ENCODE measurements at places on chromosomes 7 and 10.

DNA sequence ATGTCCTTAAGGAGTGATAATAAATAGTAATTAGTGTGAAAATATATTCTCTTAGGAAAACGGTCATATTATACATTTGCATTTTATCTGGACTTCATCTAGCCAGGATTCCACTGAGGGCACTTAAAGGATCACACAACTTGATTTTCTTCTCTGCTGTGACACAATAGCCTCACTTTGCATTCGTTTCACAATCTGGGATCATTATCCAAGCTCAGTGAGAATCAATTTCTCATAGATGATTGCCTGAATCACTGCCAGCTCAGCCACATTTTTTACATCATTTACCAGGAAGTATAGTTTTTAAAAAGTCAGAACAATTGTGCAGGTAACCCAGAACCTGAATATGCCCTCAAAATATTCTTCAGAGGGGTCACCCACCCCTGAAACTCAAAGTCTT lies 68.9 kb downstream of the PTPRZ1 start:
- DNase-seq: no peak

DNA sequence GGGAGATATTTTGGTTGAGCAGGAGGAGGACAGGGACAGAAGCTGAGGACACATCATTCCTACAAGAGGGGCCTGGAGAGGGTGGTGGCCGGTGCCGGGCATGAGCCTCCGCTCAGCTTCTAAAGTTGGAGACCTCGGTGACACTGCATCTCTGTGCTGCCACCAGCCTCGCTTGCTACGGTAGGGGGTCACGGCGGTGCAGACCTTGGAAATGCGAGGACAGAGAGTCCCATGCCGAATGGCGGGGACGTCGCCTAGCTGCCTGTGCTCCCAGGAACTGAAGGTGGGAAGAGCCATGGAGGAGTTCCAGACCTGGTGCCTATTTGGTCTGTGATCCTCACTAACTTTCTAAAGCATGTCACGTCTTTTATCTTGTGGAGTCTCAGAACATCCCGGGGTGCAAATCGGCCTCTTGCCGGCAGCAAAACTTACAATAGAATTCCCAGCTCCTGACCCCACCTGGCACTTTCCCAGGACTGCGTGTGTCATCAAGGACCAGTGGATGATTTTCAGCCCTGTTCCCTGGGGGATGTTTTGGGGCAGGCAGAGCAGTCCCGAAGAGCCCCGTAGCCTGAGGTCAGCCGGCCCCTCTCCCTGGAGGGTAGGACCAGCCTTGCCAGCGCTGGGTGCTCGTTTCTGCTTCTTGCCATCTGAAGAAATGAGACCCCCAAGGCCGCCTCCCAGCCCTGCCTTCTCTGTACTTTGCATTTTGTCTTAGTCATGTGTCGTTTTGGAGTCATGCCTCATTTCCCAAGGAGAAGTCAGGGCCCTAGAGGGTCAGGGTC lies 205.8 kb upstream of the SHH start:
- DNase-seq: no peak

DNA sequence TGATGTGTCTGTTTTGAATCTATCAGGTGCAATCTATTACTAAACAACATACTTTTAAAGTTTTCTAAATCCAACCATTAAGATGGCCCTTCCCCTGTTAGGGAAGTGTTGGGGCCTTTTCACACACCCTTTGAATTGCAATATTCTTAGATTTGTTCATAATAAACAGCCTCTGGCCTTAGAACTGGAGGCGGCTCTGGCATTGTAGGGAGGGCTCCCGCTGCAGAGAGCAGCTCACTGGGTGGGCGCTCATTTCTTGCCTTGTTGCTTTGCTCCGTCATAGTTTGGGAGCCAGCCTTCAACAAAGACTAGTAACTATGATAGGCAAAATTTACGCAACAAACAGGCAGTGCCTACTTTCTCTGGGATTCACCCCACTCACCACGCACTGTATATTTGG lies 4.2 kb upstream of the HOXA10 start:
- peak; percentile 25 for DNase-seq

- peak; percentile 8 for DNase-seq
Observed at GRCh38 chr10:104711302-104711721, 70.2 kb downstream of the SORCS3 start.

DNA sequence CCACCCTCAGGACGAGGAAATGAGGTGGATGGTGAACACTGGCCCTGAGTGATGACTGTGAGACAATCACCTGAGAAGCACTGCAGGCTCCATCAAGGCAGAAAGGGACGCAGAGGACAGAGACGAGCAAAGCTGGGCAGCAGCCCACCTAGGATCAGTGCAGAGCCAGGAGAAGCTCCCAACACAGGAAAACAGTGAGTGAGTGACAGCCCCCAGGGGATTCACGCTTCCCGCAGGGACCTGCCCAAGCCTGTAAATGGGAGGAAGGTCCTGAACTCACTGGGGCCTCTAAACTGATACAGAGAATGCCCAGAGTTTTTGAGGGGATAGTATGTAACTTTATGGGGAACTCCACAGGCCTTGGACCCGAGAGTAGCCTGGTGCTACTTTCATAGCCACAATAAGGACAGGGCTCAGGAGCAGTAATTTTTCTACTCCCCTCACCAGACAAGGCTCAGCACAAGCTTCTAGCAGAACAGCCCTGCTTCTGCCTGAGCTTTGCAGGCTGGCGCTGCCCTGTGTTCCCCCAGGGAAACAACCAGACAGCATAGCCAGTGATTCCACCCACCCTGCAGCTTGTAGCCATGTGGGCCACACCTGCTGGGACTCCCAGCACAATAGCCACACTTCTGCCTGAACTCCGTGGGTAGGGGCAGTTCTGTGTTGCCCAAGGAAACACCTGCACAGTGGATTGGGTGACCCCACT lies 708.4 kb downstream of the POM121L12 start:
- DNase-seq: peak; percentile 15

GRCh38 chr10:62627983-62628382 lies 176.5 kb upstream of the ADO start:
- no peak for DNase-seq

- no peak for DNase-seq
Observed at GRCh38 chr10:3399756-3400155, 227.2 kb upstream of the PITRM1 start.

- DNase-seq: no peak
Observed at GRCh38 chr10:124645467-124646095, 98.6 kb downstream of the FAM53B start.

DNA sequence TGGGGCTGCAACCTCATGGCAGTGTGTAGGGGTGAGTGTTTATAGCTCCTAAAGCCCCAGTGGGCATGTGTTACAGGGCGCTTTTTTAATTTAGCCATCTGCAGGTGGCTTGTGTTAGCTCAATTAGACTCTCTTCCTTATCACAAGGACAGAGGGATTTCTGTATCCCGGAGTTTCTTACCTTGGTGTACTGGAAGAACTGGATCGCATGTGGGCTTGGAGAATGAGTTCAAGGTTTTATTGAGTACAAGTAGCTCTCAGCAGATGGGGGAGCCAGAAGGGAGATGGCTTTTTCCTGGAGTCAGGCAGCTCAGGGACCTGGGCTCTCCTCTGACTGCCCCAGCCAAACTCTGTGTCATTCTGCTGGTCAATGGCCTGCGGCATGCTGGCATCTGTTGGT lies 153.5 kb upstream of the C7orf33 start:
- DNase-seq: no peak

- no peak for DNase-seq
Observed at GRCh38 chr7:17489961-17490360, 191.5 kb downstream of the AHR start.

- DNase-seq: no peak
Observed at GRCh38 chr7:12570168-12570533, 369 bp upstream of the SCIN start.

DNA sequence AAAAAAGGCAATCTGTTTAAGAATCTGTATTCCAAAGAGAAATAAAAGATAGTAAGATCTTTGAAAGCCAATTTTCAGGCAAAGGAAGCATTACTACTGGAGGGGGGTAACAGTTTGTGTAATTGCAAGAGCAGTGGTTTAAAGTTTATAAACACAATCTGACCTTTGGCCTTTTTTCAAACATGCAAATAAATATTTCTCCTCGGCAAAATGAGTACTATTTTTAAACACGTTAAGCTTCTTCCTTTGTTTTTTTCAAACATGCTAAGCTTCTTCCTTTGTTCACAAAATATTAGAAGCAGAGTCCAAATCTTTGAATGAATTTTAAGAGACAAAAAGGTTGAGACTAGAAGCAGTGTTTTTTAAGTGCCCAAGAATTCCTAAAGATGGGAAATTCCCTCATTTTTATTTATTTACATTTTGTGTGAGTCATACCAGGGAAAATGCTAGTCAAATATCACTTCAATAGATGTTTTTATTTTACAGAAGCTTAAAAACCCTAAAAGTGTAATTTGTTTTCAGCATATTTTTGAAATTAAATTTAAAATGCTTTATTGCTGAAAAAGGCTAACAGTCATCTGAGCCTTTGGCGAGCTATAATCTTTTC lies 229.3 kb downstream of the GPR37 start:
- DNase-seq: no peak

GRCh38 chr10:90985321-90985933 lies 64.5 kb upstream of the ANKRD1 start:
- DNase-seq: no peak

GRCh38 chr10:26251925-26252324 lies 35.4 kb downstream of the GAD2 start:
- DNase-seq: no peak

DNA sequence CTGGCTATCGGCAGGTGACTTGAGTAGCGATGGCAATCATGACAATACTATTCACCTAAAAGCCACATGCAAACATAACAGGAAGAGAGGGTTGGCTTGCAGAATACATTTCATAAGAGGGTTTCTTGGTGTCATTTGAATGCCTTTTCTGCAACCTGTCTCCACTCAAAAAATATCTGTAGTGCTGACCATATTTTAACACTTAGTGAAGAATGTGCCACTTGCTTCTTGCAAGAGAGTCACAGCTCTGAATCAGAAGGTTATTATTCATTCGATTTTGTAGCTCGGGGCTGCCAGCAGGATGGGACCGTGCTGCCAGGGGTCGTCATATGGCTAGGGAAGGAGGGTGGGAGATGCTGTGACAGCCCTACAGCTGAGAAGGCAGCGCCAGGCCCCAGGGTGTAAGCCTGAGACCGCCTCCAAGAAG lies 152.0 kb upstream of the PITRM1 start:
- no peak for DNase-seq

GRCh38 chr10:17616403-17617030 lies 657 bp downstream of the HACD1 start:
- DNase-seq: peak; percentile 83

- no peak for DNase-seq
Observed at GRCh38 chr7:28332046-28332445, 80.3 kb upstream of the CREB5 start.

DNA sequence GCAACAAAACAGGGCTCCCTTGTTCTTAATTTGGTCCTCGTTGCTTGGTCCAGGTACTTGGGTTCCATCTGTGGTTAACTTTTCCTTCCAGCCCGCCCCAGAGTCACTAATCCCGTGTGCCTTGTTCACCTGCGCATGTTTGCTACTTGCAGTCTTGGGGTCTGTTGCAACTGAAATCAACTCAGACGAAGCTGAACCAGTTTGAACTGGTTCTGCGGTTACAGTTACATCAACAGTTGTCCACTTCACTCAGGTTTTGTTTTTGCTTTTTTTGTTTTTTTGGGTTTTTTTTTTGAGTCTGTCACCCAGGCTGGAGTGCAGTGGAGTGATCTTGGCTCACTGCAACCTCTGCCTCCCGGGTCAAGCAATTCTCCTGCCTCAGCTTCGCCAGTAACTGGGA lies 34.7 kb downstream of the TRRAP start:
- DNase-seq: no peak

DNA sequence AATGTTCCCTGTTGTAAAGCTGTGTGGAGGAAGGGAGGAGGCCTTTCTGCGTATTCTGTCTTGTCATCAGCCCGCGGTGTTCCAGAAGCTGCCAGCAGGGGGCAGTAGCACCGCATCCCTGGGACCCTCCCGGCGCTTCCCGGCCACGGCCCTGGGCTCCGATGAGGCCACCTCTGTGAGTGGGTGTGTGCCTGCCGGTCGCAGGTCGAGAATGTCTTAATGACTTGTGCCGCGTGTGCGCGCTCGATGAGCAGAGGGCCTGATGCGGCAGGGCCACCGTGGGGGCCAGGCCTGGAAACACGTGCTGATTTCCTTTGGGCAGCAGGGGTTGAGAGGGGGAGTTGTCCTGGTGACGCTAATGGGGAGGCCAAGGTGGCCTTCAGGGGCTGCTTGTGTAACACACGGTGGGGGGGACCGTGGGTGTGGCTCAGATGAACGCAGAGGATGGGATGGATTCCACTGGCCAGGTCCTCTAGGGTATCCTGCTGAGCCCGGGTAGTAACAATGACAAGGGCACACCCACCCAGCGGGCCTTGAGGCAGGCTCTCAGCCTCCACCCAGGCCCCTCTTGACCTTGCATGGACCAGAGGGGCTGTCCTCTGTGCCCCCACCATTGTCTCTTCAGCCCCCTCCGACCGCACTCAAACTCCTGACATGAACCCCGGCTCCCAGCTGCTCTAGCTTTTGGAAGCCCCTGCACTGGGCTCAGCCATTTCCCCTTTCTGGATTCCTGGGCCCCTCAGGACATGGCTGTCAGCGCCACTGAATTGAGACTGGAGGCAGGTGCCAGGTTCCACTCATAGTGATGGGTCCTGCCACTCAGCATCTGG lies 135.9 kb upstream of the PODXL start:
- peak; percentile 94 for DNase-seq

DNA sequence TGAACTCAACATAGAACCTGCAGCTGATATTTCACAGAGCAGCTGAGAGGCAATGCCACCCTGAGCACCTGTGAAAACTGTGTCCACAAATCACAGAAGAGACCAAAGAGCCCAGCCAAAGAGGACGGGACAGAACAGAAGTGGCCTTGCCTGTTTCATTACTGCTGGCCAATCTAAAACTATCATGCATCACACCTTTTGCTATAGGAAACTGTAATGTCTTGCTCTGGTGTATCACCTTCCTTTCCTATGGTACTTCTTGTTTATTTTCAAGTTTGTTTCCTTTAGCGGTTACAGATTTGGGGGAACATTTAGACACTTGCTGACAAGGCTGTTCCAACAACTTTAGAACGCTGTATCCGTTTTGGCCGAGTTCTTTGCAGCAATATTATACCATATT lies 80.3 kb downstream of the PIP4K2A start:
- DNase-seq: no peak

- no peak for DNase-seq
Observed at GRCh38 chr7:94115316-94115715, 111.2 kb upstream of the BET1 start.

GRCh38 chr10:59240582-59241183 lies 64.2 kb downstream of the PHYHIPL start:
- DNase-seq: peak; percentile 16

- DNase-seq: no peak
Observed at GRCh38 chr10:130900441-130901160, 410.9 kb downstream of the TCERG1L start.
